ENCODE measurements at places on chromosomes 16 and 17.

DNA sequence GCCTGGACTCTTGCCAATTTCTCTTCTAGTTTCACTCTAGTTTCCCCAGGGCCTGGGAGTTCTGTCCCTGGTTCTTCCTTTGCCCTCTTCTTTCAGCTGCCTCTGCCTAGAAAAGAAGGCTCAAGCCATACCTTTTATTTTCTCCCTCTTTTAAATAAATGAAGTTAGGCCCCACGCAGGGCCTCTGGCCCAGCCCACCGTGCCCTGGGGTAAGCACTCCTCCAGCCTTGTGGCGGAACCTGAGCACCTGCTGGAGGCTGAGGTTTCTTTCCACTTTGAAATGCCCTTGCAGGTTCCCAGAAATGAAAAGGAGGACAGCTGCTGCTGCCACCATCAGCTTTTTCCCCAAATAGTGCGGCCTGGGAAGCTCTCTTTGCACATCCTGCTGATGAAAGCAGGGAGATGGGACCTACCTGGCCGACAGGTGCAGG lies 139.4 kb downstream of the CCDC182 start:
- no peak for DNase-seq

GRCh38 chr17:50046179-50046578 lies 9.7 kb upstream of the ITGA3 start:
- no peak for DNase-seq

- DNase-seq = no peak
Observed at GRCh38 chr17:83202002-83203000, 122.9 kb downstream of the METRNL start.

GRCh38 chr16:88327561-88328312 lies 55.0 kb upstream of the ZNF469 start:
- DNase-seq = no peak

DNA sequence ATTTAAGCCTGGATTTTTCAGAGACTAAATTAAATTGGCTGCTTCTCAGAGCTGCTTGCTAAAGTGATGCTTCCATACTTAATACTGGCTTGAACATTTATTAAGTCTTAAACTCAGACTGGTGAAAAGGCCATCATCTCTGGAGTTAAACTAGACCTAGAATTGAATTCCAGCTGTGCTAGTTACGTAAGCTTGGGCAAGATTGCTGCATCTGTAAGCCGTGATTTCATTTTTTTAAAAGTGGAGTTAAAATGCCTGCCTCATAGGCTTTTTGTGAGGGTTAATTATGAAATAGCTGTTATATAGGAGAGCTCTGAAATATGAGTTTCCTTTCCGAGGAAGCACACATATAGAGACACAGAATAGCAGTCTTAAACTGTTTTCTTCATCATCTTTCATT lies 84.7 kb downstream of the VAT1L start:
- no peak for DNase-seq

GRCh38 chr17:2089021-2089422 lies 34.1 kb downstream of the HIC1 start:
- DNase-seq = no peak

- DNase-seq = no peak
Observed at GRCh38 chr17:58648236-58648635, 43.6 kb downstream of the TEX14 start.

- no peak for DNase-seq
Observed at GRCh38 chr17:48246612-48247011, 139.0 kb downstream of the SNX11 start.

GRCh38 chr16:16983582-16983981 lies 487.2 kb downstream of the XYLT1 start:
- DNase-seq = no peak

- peak; percentile 50 for DNase-seq
Observed at GRCh38 chr17:78490673-78491072, 86.5 kb downstream of the DNAH17 start.

GRCh38 chr17:78497115-78497540 lies 80.1 kb downstream of the DNAH17 start:
- DNase-seq = peak; percentile 95

GRCh38 chr16:56246051-56246817 lies 54.9 kb downstream of the GNAO1 start:
- DNase-seq = peak; percentile 100

- no peak for DNase-seq
Observed at GRCh38 chr16:3792472-3793012, 75.2 kb upstream of the TRAP1 start.

DNA sequence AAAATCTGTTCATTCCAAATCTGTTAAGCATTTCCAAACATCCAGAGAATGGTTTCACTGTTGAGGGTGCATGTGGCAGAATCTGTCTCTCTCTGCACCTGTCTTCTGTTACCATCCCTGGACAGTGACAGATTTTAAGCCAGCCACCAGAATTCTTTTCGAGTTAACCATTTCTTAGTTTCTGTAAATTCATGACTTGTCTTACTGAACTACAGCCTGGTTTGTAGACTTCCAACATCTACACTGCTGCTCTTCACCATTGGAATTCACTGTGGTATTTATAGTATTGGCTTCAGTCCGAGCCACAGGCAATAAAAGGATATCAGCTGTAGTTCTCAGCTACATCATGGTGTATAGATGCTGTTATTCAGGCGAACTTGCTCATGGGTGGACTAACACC lies 47.6 kb downstream of the GOSR1 start:
- peak; percentile 25 for DNase-seq

DNA sequence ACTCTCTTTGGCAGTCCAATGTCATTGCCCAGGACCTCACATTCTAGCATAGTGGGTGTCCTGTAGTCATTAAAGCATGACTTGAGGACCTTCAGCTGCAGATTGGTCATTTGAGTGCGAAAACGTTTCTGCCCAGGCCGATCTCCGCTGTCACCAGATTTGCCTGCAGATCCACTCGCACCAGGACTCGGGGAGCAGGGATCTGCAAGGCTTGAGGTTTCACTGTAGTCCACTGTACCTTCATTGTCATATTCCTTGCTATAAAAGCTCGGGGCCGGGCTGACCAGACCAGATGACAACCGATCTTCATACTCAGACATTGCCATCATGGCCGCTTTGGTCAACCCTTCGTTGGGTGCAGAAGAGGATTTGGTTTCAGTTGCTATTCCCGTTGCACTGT lies 254.2 kb downstream of the ZFHX3 start:
- DNase-seq = no peak

- DNase-seq = no peak
Observed at GRCh38 chr16:76268824-76269223, 8.4 kb upstream of the CNTNAP4 start.

DNA sequence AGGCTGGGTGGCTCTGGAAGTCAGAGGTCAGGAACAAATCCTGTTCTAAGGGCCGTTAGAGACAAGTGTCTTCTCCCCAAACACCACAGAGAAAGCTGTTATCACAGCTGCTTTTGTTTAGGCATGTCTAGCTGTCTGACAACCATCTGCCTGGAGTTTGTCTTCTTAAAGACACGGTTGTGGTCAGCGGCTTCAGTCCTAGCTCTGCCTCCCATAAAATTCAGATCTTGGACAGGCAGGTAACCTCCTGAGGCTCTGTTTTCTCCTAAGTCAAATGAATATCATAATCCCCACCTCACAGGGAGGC lies 2.3 kb upstream of the ITGA3 start:
- no peak for DNase-seq

GRCh38 chr17:63370696-63371095 lies 75.4 kb downstream of the CYB561 start:
- DNase-seq = no peak

DNA sequence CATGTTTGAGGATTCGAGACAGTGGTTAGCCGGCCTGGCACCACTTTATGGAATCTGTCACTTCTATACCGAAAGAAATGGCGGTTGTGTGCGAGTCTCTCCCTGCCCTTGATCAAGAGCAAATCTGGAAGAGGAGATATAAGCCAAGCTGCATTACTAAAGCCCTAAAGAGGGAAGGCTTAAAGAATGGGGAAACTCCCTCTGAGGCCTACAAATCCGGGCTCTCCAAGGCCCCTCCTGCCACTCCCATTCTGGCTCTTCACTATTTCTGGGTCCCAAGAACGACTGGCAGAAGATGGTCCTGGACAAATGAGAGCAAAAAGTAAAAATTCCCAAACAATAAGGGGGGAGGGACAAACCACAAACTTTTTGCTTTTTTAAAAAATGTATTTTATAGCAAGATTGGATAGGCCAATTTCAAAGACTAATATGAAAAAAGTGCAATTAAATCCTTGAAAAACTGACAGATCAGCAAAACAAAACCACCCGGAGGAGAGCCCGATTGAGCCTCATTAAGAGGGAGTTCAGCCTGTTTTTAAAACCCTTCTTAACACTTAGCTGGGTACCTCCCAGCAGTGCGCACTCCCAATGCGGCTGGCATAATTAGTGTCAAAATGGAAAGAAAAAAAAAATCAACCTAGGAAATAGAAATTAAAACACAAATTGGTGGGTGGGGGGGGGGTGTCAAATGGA lies 193.5 kb downstream of the ZFHX3 start:
- no peak for DNase-seq

DNA sequence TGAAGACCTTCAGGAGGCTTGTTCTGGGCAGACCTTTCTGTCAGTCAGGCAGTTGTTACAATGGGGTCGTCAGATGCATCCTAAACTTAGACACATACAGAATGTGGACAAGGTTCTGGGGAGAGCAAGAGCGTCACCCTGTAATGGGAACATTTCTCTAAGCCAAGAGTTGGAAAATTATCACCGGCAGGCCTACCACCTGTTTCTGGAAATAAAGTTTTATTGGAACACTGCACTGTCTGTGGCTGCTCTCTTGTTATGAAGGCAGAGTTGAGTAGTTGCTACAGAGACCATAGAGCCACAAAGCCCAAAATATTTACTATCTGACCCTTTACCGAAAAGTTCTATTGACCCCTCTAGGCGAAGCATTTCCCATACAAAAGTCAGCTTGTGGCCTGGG lies 106.2 kb downstream of the CPPED1 start:
- DNase-seq = no peak

DNA sequence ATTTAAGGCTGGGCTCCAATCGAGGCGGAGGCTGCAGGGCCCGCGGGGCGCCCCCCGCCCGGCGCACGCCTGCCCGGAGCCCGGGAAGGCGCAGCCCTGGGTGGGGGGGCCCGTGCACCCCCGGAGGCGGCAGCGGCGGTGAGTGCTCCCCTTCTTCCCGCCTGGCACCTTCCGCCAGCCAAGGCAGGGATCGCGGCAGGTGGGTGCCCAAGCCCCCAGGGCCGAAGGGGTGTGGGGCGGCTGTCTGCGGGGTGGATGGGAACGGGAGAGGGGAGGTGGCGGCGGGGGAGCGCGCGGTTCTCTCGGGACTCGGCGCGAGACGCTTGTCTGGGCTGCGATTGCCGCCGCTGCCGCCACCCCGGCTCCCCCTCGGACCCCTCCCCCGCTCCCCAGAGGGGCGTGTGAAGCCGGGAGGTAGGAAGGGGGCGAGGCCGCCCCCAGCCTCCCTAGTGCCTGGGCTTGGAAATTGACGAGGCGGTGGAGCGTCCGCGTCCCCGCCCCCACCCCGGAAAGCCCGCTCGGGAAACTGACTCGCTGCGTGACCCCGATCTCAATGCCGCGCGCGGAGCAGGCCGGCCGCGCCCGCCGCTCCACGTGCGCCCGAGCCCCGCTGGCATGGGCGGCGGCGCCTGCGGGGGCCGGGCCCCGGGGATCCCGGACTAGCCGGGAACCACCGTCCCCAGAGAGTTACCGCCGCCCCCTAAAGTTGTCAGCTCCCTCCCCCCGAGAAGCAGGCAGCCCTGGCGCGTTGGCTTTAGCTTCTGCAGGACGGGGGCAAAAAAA lies 231.5 kb downstream of the MRTFB start:
- peak; percentile 61 for DNase-seq

- DNase-seq = no peak
Observed at GRCh38 chr17:50120475-50121253, 9.3 kb downstream of the SAMD14 start.
